RWPE2 (cell line): ENCODE measurements at places on chromosomes 6 and 20.

DNA sequence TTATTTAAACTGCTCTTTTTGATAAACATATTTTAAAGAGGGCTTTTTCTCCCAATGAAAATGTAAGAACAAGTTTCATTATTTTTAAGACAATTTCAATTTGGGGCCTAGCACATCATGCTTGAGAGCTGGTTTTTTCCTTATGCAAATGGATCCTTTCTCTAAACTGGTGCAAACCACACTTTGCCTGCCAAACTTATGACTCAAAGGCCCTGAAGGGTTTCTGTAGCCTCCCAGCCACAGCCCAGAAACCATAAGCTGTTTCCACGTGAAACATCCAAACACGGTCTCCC, 451 bp upstream of the HSF2 start:
- H3K27me3 ChIP-seq: no peaks in the 10 kb centered on the region
- H3K27ac ChIP-seq: peak overlapping the region; percentile 39
- no peak for DNase-seq

DNA sequence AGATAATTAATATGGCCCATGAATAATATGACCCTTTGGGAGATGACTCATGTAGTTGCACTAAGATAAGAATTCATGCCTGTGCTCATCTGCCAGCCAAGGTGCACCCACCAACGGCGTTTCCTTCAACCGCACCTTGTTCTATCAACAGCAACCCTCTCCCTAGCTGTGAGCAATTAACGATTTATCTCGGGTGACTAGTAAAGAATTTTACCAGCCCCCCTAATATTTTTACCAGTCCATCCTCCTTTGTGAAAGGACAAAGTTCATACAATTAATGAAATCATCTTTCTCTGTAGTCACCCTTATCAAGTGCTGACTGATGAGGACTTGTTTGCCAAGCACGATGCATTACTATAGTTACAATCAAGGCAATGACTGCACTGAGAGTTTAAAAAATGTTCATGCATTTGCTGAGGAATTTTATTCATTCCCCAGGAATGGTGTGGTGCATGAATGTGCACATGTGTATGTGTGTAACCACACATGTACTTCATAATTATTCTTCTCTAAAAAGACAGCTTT, 118.7 kb downstream of the SMOC2 start:
- no peak overlapping the region for H3K4me3 ChIP-seq
- peak overlapping the region; percentile 19 for H3K27ac ChIP-seq
- H3K4me1 ChIP-seq: no peaks in the 10 kb centered on the region
- no peaks in the 10 kb centered on the region for H3K36me3 ChIP-seq
- no peaks in the 10 kb centered on the region for H3K27me3 ChIP-seq

GRCh38 chr6:129843573-129843972, 17.5 kb downstream of the TMEM244 start:
- H3K4me3 ChIP-seq: no peak overlapping the region
- no peaks in the 10 kb centered on the region; the same call in 1 of the 2 replicates for H3K36me3 ChIP-seq
- no peaks in the 10 kb centered on the region for H3K27me3 ChIP-seq

DNA sequence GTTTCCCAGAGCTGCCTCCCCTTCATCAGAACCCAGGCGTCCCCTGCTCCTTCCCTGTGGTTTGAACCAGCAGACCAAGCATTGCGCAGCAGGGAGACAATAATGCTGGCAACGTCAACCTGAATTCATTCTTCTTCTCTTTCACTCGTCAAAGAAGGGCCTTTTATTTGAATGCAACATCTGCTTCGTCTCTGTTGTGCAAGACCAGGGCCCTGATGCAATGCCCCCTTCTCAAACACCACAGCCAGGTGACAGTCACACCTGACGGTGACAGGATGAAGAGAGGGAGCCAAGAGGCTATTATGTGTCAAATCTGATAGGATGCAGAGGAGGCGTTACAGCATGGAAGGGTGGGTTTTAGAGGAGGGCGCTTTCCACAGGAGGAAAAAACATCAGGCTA, 8.0 kb downstream of the INSM1 start:
- no peak overlapping the region for H3K4me3 ChIP-seq
- DNase-seq: no peak
- no peaks in the 10 kb centered on the region for H3K36me3 ChIP-seq

DNA sequence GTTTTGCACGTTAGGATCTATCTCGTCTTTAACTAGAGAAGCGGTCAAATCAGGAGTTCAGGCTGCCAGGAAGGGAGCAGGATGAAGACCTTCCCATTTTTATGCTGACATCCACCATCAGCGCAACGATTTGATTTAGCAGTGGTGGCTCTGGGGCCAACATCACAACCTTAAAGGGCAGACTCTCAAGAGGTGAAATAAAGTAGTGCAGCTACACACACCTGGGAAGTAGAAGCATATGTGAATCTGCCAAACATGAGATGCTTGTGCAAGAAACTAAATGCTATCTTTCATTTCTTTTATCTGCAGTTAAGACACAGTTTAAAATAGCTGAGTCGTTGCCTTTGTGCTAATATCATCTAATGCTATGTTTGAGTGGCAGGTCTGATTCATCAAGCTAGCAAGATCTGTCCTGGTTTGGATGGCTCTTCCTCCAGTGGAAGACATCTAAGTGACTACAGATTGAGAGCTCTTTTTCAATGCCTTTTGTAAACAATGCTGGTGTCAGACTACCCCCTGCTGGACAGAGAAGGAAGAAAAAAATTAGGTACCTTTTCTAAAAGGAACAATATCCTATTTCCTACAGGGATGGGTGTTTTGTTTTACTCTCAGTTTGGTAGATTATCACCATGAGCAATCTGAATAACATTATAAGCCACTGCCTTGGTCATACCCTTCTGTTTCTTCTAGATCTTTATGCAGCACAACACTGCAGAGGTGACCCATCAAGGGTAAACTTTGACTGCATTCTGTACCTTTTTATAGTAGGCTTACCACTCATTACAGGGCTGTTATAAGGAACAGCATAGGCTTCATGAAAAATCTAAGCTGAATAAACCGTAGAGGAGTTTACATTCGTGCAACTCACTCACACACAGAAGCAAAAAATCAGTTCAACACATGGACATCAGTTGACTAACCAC, 171.6 kb upstream of the FBXL4 start:
- H3K27me3 ChIP-seq: peaks cover 6% of the 10 kb centered on the region
- H3K4me3 ChIP-seq: no peak overlapping the region
- H3K36me3 ChIP-seq: no peaks in the 10 kb centered on the region
- no peak for DNase-seq

DNA sequence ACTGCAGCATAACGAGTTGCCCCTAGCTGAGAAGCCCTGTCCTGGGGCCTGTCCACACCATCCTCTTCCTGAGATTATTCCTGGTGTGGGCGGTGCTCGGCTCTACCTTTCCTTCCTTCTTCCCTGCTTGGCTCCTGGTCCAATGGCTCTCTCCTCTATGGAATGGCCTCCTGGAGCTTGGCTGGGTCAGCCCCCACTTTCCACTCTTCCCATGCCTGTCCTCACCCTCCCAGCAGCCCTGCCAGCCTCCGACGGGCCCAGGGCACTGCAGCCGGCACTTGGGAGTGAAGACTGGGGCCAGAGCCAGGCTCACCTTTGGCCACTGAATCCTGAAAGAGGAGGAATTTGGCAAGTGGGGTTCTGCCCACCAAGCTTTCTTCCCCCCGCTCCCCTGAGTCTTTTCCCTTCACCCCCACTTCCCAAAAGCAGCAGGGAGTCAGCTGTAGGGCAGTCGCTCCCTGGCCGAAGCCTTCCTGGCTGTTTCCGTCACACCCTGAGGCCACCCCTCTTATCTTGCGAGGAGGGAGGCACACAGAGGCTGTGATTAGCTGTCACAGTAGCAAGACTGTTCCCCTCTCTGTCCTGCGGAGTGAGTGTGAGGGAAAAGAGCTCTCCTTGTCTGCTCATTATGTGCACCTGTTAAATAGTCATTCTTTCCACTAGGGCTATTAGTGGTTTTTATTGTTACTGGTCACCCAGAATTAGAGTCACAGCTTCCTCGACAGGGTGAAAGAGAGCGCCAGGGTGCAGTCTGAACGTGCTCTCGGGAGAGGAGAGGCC, 6.3 kb upstream of the CDSN start:
- H3K27me3 ChIP-seq: no peaks in the 10 kb centered on the region
- peak overlapping the region; percentile 51 for H3K27ac ChIP-seq
- peaks cover 38% of the 10 kb centered on the region for H3K4me1 ChIP-seq
- H3K4me3 ChIP-seq: no peak overlapping the region
- no peaks in the 10 kb centered on the region for H3K36me3 ChIP-seq

GRCh38 chr6:50846852-50847155, 28.1 kb downstream of the TFAP2B start:
- H3K4me3 ChIP-seq: no peak overlapping the region
- no peaks in the 10 kb centered on the region for H3K4me1 ChIP-seq
- H3K27ac ChIP-seq: no peak overlapping the region
- DNase-seq: no peak
- peaks cover 100% of the 10 kb centered on the region for H3K27me3 ChIP-seq
- H3K36me3 ChIP-seq: no peaks in the 10 kb centered on the region

DNA sequence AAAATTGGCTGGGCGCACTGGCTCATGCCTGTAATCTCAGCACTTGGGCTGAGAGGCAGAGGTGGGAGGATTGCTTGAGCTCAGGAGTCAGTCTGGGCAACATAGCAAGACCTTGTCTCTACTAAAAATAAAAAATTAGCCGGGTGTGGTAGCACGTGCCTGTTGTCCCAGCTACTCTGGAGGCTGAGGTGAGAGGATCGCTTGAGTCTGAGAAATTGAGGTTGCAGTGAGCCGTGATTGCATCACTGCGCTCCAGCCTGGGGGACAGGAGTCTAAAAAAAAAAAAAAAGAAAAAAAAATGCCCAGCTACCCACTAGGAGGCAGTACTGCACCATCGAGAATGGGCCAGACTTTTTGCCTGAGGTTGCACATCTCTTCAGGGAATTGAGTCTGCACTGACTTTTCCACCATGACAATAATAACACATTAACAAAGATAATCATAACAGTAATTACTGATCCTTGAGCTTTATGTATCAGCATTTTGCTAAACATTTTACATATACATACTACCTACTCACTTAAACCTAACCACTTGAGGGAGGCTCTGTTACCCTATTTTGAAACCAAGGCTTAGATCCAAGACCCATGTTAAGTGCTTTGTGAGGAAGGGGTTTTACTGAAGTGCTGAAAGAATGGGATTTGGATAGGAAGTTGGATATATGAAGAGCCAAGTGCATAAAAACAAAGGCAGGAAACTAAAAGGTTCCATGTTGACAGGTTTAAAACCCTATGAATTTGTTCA, 21.0 kb downstream of the SRSF3 start:
- no peaks in the 10 kb centered on the region for H3K27me3 ChIP-seq
- no peak overlapping the region for H3K4me3 ChIP-seq
- H3K36me3 ChIP-seq: peaks cover 35% of the 10 kb centered on the region
- H3K4me1 ChIP-seq: peaks cover 16% of the 10 kb centered on the region

GRCh38 chr20:50522053-50522674, 12.0 kb downstream of the PTPN1 start:
- H3K4me1 ChIP-seq: peaks cover 68% of the 10 kb centered on the region
- peak overlapping the region; percentile 88 for H3K27ac ChIP-seq
- H3K36me3 ChIP-seq: peaks cover 81% of the 10 kb centered on the region
- H3K27me3 ChIP-seq: no peaks in the 10 kb centered on the region

GRCh38 chr20:10609770-10610169, 64.0 kb downstream of the JAG1 start:
- peaks cover 17% of the 10 kb centered on the region for H3K4me1 ChIP-seq
- no peak overlapping the region for H3K4me3 ChIP-seq
- H3K27ac ChIP-seq: no peak overlapping the region
- no peaks in the 10 kb centered on the region for H3K27me3 ChIP-seq
- DNase-seq: no peak

GRCh38 chr6:79824202-79824601, 123.2 kb downstream of the ELOVL4 start:
- no peaks in the 10 kb centered on the region for H3K36me3 ChIP-seq
- no peaks in the 10 kb centered on the region for H3K4me1 ChIP-seq
- no peak for DNase-seq
- H3K27me3 ChIP-seq: peaks cover 8% of the 10 kb centered on the region
